Endothelial cell (in vitro differentiated cells): ENCODE measurements at places on chromosomes 2 and 18.

- no peak overlapping the region for H3K4me3 ChIP-seq
- peaks cover 22% of the 10 kb centered on the region for H3K4me1 ChIP-seq
These were observed 23.0 kb upstream of the CEP68 start for GRCh38 chr2:65033178-65033577.

DNA sequence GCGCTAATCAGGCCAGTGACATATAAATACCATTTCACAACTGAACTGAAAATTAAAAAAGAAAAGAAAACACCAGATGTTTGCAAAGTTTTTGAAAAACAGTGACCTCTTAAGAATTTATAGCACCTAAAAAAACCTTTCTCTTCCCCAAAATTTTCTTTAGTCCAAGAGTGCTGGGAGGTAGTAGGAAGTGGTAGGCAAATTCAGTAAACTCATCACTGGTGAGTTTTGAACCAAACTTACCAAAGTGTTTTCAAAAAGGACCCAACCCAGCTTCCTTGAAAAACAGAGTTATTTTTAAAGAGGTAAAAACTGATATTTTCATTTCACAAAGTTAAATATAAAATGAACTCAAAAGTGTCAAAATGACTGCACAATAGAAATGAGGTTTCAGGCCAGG lies 90.4 kb downstream of the TMEM247 start:
- H3K36me3 ChIP-seq = no peaks in the 10 kb centered on the region
- H3K4me1 ChIP-seq = peaks cover 4% of the 10 kb centered on the region
- no peak overlapping the region for H3K4me3 ChIP-seq
- no peaks in the 10 kb centered on the region for H3K27me3 ChIP-seq
- DNase-seq = no peak

DNA sequence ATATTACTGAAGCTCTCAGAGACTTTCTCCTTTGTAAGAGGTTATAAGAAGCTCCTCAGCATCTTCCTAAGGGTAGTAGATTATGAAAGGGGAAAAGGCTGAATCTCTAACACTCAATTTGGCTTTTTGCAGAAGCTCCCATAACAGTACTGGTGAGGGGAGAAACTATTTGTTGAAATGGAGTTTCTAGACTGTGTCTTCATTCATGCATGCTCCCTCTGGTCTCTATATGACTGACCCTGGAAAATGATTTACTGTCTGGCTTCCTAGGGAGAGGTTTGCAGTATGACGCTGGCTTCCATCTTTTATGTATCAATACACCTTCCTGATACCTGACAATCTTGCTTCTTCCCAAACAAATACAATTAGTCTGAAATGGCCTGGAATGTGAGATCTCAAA lies 63.9 kb downstream of the LDAH start:
- peaks cover 9% of the 10 kb centered on the region for H3K36me3 ChIP-seq
- H3K4me3 ChIP-seq = no peak overlapping the region

- no peaks in the 10 kb centered on the region for H3K36me3 ChIP-seq
- H3K4me3 ChIP-seq = no peak overlapping the region
These were observed 31.4 kb downstream of the ARL5A start for GRCh38 chr2:151796774-151797173.

DNA sequence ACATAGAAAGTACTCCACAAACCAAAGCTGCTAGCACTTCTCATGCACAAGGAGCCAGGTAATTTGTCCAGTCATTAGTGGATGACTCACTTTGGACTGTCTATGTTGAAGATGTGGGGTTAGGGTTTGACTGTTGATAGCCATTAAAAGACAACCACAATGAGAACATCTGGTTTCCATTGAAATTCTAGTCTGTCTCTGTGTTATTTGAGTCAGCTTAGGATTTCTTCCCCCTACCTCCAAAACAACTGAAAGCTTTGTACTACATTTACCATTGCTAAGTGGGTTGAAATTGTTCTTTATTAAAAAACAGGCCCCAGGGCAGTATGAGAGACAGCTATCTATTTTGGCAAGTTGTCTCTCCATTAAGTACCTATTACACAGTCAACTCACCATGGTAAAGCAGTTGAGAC lies 50.2 kb upstream of the ANKRD44 start:
- no peak for DNase-seq
- H3K27ac ChIP-seq = no peak overlapping the region
- H3K4me1 ChIP-seq = peaks cover 8% of the 10 kb centered on the region
- H3K4me3 ChIP-seq = no peak overlapping the region

- H3K36me3 ChIP-seq = no peaks in the 10 kb centered on the region
- H3K4me1 ChIP-seq = peaks cover 13% of the 10 kb centered on the region
- no peak for DNase-seq
- H3K27ac ChIP-seq = no peak overlapping the region
- no peak overlapping the region for H3K4me3 ChIP-seq
These were observed 2.8 kb upstream of the PUM2 start for GRCh38 chr2:20353241-20353992.

- no peak overlapping the region for H3K4me3 ChIP-seq
- no peaks in the 10 kb centered on the region for H3K36me3 ChIP-seq
- H3K27me3 ChIP-seq = peaks cover 1% of the 10 kb centered on the region
These were observed 138.8 kb upstream of the CTAGE1 start for GRCh38 chr18:22556222-22557167.

- DNase-seq = peak; percentile 10
- peaks cover 6% of the 10 kb centered on the region for H3K4me1 ChIP-seq
- no peak overlapping the region for H3K4me3 ChIP-seq
- H3K27ac ChIP-seq = no peak overlapping the region
- no peaks in the 10 kb centered on the region for H3K36me3 ChIP-seq
These were observed 134.8 kb upstream of the THUMPD2 start for GRCh38 chr2:39913648-39914461.

GRCh38 chr2:138010890-138011289 lies 46.6 kb downstream of the HNMT start:
- peaks cover 2% of the 10 kb centered on the region for H3K27me3 ChIP-seq
- no peaks in the 10 kb centered on the region for H3K4me1 ChIP-seq
- no peak overlapping the region for H3K4me3 ChIP-seq
- DNase-seq = no peak
- H3K36me3 ChIP-seq = no peaks in the 10 kb centered on the region

DNA sequence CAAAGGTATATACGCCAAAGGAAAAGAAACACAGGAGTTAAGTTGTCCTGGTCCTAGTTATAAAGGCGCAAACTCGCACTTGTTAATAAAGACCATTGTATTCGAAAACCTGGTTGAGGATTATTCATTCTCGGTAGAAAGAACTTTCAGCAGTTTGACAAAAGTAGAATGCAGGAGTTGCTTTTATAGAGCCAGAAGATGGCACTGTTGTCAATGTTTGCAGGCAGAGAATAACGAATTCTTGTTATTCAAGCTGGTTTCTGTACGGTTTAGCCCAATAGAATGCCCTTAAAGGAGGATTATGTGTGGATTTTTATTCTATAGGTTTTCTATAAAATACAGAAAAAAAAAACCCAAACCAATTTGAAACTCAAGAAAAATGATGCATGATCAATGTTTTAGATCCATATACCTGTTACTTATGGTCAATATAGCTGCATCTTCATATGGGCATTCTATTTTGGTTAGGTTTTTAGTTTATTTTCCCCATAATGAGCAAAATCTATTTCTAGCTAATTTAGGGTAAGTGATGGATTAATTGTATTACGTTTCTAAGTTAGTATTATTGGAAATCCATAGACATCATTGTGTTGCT lies 510.3 kb downstream of the PLCL1 start:
- no peak overlapping the region for H3K4me3 ChIP-seq
- H3K4me1 ChIP-seq = peaks cover 6% of the 10 kb centered on the region
- H3K27ac ChIP-seq = no peak overlapping the region
- no peak for DNase-seq
- no peaks in the 10 kb centered on the region for H3K36me3 ChIP-seq

GRCh38 chr2:85826990-85827878 lies 61.6 kb downstream of the ST3GAL5 start:
- peaks cover 19% of the 10 kb centered on the region for H3K4me1 ChIP-seq
- H3K27me3 ChIP-seq = peaks cover 3% of the 10 kb centered on the region
- peak; percentile 83 for DNase-seq
- no peaks in the 10 kb centered on the region for H3K36me3 ChIP-seq
- H3K27ac ChIP-seq = no peak overlapping the region

GRCh38 chr2:7430869-7431641 lies 513.8 kb downstream of the RNF144A start:
- peaks cover 6% of the 10 kb centered on the region for H3K4me1 ChIP-seq
- H3K27ac ChIP-seq = no peak overlapping the region
- DNase-seq = peak; percentile 46
- H3K36me3 ChIP-seq = peaks cover 3% of the 10 kb centered on the region

DNA sequence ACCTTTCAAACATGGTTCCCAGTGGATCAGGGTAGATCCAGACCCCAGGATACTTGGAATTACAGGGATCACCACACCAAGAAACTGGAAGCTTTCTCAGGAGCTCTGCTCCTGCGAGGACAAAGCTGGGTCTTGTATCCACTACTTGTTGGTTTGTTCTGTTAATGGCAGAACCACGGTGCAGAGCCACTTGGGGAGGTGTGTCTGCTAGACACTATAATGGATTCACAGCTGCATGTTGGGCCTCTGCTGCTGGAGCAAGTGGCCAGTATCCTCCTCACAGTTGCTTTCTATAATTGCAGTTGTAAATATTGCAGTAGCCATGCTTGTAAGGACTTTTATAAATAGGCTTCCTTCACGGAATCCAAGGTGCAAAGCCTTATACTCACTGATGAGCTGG lies 12.9 kb downstream of the FOSL2 start:
- H3K4me3 ChIP-seq = no peak overlapping the region
- H3K27ac ChIP-seq = no peak overlapping the region
- H3K36me3 ChIP-seq = peaks cover 27% of the 10 kb centered on the region

- H3K36me3 ChIP-seq = peaks cover 12% of the 10 kb centered on the region
- peaks cover 16% of the 10 kb centered on the region for H3K4me1 ChIP-seq
- H3K27me3 ChIP-seq = peaks cover 22% of the 10 kb centered on the region
- no peak overlapping the region for H3K27ac ChIP-seq
- peak; percentile 7 for DNase-seq
These were observed 1.2 kb downstream of the PIEZO2 start for GRCh38 chr18:11147962-11148679.

- H3K36me3 ChIP-seq = peaks cover 48% of the 10 kb centered on the region
- DNase-seq = no peak
- peaks cover 11% of the 10 kb centered on the region for H3K27me3 ChIP-seq
- H3K4me3 ChIP-seq = no peak overlapping the region
These were observed 7.3 kb downstream of the TEX261 start for GRCh38 chr2:70987386-70987785.

GRCh38 chr2:215434447-215435279 lies 1.2 kb downstream of the FN1 start:
- peaks cover 9% of the 10 kb centered on the region for H3K27me3 ChIP-seq
- H3K4me1 ChIP-seq = peaks cover 56% of the 10 kb centered on the region
- peaks cover 35% of the 10 kb centered on the region for H3K36me3 ChIP-seq
- DNase-seq = no peak

GRCh38 chr2:72159211-72159993 lies 11.7 kb upstream of the CYP26B1 start:
- H3K27ac ChIP-seq = no peak overlapping the region
- H3K27me3 ChIP-seq = peaks cover 4% of the 10 kb centered on the region
- no peak overlapping the region for H3K4me3 ChIP-seq
- DNase-seq = no peak
- H3K36me3 ChIP-seq = no peaks in the 10 kb centered on the region
- peaks cover 19% of the 10 kb centered on the region for H3K4me1 ChIP-seq

DNA sequence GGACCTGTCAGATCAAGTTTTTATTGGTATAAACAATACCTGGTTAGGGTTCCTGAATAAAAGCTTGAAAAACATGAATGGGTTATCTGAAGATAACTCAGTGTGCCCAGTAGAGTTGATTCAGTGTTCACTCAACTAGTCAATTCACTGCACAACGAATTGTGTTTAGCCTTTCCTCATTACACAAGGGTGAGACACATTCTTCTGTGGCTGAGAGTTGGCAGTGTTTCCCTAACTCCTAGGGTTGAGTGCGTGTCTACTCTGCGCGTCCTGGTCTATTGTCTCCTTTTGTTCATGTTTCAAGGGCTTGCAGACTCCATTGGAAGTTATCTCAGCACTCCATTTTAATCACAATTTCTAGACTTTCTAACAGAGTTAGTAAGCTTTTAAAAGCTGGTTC lies 32.8 kb upstream of the TMEM178A start:
- H3K4me1 ChIP-seq = no peaks in the 10 kb centered on the region
- H3K4me3 ChIP-seq = no peak overlapping the region
- H3K27ac ChIP-seq = no peak overlapping the region
- no peak for DNase-seq
- H3K27me3 ChIP-seq = no peaks in the 10 kb centered on the region
- peaks cover 3% of the 10 kb centered on the region for H3K36me3 ChIP-seq

DNA sequence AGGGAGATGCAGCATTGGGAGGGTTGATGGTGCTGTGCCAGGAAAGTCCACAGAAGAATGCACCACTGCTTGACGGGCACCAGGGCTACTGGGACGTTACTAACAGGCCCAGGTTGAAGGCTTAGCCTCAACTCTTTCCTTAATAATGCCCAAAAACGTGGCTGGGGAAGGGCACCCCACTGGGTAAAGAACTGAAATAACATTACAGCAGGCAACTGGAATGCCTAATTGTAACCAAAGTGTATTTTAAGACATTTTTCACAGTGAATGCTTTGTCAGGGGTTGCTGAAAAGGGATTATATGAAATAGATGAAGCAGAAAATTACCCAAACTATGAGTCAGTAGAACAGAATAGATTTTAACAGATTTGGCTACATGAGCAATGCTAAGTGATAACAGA lies 191.3 kb downstream of the CMPK2 start:
- H3K36me3 ChIP-seq = no peaks in the 10 kb centered on the region
- H3K4me1 ChIP-seq = peaks cover 3% of the 10 kb centered on the region
- DNase-seq = no peak
- H3K27ac ChIP-seq = no peak overlapping the region
- H3K4me3 ChIP-seq = no peak overlapping the region

GRCh38 chr18:48292782-48293424 lies 116.3 kb downstream of the ZBTB7C start:
- peaks cover 6% of the 10 kb centered on the region for H3K4me1 ChIP-seq
- DNase-seq = no peak
- no peaks in the 10 kb centered on the region for H3K36me3 ChIP-seq
- H3K27ac ChIP-seq = no peak overlapping the region

- H3K27ac ChIP-seq = no peak overlapping the region
- H3K4me3 ChIP-seq = no peak overlapping the region
- DNase-seq = no peak
These were observed 82.3 kb downstream of the TWIST2 start for GRCh38 chr2:238930216-238930615.
